ENCODE measurements at places on chromosomes 2 and 18.

- no peak for DNase-seq
Measured at GRCh38 chr2:168697668-168698121, 104.7 kb upstream of the NOSTRIN start.

DNA sequence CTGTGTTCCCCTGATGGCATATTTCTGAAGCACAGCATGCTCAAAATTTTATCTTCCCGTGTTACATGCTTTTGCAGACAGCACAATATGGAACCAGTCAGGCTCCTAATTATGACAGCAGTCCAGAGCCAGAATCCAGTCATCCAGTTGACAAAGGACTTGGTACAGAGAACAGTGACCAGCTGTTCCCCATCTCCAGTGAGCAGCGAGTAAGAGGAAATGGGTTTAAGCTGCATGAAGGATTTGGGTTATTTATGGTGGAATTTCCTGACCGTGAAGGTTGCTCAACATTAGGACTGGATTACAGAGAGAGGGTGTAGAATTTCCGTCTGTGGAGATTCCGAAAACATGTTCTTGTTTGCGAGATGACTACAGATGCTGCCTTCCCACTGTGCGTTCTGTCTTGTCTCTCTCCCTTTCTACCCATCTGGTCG, 24.4 kb downstream of the SGPP2 start:
- DNase-seq = no peak

GRCh38 chr18:36469461-36469860, 171.9 kb downstream of the FHOD3 start:
- DNase-seq = no peak

GRCh38 chr2:37180006-37180639, 8.3 kb downstream of the SULT6B1 start:
- no peak for DNase-seq

DNA sequence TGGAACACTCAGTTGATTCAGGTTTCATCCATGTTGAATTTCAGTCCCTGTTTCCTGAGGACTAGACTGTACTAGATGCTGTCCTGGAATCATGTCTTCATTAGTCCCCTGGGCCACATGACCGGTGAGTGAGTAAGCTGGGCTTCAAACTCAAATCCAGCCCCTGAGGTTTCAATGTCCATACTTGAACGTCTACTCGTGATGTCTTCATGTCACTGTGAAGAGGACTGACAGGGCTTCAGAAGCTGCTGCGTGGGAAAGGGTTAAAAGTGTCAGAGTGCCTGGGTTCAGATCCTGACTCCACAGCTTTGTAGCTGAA, 101.2 kb downstream of the CDK15 start:
- no peak for DNase-seq

DNA sequence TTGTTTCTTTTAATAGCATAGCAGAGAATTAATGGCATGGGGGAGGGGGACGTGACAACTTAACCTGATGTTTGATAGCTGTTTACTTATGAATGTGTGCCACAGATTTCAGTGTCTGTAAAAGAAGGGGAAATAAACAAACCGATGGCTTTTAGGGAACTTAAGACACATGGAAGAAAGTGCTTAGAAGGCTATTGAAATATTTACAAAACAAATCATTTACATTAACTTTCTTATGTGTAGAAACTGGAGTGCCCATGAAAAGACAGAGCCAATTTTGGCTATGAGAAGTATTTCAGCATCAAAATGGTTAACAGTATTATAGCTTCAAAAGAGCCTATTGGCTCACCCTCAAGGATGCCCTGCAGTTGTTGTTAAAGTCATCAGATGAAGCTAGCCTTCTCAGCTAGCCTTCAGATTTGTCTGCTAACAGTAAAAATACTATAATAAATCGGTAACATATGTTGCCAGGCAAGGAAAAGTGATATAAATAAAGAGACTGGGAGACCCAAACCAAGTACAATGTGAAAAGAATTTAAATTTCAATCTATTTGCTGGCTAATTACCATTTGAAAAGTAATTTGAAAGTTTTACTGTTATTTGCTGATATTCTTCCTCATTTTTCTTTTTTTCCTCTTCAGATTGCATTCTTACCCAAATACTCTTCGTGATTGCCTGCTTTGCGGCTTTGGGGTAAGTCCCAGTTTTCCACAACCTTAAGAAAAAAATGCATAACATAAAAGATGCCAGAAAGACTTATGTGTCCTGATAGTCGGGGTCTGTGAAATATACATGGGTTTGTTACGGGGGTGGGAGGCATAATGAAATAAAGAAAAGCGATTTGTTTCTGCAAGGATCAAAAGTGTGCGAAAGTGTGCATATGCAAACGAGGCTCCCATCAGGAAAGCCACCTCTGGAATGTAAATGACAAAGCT, 256.4 kb downstream of the MEIS1 start:
- DNase-seq = no peak

- DNase-seq = no peak
Measured at GRCh38 chr18:10241579-10241978, 212.9 kb upstream of the APCDD1 start.

GRCh38 chr2:42925742-42926433, 133.5 kb upstream of the HAAO start:
- peak; percentile 57 for DNase-seq

GRCh38 chr18:65750389-65751154, at the start of gene CDH7:
CDH7 (plus strand) TSS chr18:65751012; CDS start chr18:65762843, 11,831 bp downstream.
- peak; percentile 80 for DNase-seq

GRCh38 chr2:140567734-140568133, 1563.1 kb downstream of the LRP1B start:
- no peak for DNase-seq

GRCh38 chr2:195533771-195534642, 123.0 kb upstream of the SLC39A10 start:
- no peak for DNase-seq

GRCh38 chr2:219803294-219803693, 175.9 kb downstream of the SLC4A3 start:
- no peak for DNase-seq

GRCh38 chr2:8628179-8628865, 53.5 kb upstream of the ID2 start:
- no peak for DNase-seq

DNA sequence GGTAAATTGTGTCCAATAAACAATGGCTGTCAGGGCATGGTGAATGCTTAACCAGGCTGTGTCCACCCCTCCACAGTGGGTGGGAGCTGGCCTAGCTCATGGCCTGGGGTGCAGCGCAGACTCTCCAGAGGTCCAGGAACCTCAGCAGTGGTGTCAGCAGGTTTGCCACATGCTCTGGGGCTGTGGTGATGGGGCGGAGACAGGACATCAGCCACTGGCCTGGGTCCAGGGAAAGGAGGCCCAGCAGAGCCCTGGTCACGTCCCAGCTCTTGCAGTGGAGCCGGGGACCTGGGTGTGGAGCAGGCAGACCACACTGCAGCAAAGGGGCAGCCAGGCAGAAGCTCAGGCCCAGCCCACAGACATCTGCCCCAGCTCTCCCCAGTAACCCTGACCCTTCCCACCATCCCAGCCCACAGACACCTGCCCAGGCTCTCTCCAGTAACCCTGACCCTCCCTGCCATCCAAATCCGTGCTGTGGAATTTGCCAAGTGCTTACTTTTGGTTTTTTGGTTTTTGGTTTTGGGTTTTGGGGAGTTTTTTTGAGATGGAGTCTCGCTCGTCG, 13.8 kb upstream of the KIF1A start:
- DNase-seq = no peak

GRCh38 chr2:142316049-142316448, 185.2 kb upstream of the LRP1B start:
- no peak for DNase-seq

DNA sequence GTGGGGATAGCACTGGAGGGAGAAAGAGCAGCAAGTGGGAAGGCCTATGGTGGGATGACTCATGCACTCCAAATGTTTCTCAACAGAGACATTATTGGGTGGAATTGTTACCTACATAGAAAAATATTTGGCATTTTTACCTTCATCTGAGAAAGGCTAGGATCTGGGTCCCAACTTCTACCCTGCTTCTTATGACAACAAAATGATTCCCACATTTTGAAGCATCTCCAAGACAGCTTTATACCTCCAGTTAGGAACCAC, 908.9 kb upstream of the GYPC start:
- no peak for DNase-seq

DNA sequence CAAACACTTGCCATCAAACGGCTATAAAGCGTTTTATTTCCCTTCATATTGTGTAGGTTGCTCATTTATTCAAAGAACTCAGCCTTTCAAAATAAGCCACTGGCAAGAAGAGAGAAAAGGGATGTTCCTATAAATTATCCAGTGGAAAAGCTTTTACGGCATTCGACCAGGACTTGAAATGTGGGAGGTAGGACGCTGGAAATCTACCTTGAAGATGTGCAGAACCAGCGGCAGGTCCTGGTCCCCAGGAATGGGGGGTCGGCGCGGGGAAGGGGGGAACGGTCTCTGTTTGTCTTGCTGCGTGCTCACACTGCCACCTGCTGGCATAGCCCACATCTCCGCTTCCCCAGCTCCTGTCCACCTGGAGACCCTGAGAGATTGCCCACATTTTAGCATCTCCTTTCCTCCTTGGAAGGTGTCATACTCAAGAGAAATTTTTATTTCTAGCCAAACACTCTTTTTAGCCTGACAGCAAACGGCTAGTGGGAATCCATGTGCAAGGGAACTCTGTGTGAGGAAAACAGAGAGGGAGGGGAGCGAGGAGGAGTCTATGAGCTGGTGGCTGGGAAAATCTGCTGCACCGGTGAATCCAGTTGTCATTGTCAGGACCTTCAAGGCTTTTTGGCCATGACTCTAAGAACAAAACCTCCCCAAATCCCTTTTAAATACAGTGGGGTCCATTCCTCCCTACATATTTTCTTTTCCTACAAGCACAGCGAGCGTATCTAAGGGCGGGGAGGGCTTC, 349.0 kb upstream of the PKDCC start:
- peak; percentile 37 for DNase-seq

DNA sequence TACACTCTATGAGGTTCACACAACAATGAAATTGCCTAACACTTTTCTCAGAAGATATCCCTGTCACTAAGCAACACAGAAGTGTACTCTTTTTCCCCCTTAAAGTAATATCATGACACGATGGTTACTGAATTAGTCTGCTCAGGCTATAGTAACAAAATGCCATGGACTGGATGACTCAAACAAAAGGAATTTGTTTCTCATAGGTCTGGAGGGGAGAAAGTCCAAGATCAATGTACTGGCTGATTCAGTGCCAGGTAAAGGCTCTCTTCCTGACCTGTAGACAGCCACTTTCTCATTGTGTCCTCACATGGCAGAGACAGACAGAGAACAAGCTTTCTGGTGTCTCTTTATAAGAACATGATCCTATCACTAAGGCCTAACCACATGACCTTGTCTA, 211.9 kb downstream of the RBM43 start:
- DNase-seq = no peak

DNA sequence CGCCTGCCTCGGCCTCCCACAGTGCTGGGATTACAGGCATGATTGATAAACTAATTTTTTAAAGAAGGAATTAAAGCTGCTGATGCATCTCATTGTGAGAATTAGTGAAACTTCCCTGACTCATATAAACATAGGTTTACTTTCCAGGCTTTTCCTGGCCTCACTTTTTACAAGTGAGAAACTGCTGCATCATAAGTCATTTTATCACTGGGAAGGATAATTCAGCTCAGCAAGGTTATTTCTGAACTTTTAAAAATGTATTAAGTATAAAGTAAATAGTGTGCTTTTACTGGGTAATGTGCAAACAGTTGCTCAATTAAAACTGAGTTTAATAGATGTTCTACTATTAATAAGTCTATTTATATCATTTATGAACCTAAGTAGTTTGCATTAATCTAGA, 1130.3 kb upstream of the CDH2 start:
- no peak for DNase-seq
